CD4-positive, alpha-beta T cell treated with Interleukin-6 at 100 ng/mL for 8 hours (primary cell): ENCODE measurements at places on chromosomes 1 and 21.
A peak's percentile ranks its signal among the peaks of the same experiment; 100 is the strongest.

- DNase-seq = no peak
These were observed 2.1 kb downstream of the HEYL start for GRCh38 chr1:39637361-39637760.

- no peak for DNase-seq
These were observed 68.9 kb downstream of the ATF6 start for GRCh38 chr1:161834967-161835550.

DNA sequence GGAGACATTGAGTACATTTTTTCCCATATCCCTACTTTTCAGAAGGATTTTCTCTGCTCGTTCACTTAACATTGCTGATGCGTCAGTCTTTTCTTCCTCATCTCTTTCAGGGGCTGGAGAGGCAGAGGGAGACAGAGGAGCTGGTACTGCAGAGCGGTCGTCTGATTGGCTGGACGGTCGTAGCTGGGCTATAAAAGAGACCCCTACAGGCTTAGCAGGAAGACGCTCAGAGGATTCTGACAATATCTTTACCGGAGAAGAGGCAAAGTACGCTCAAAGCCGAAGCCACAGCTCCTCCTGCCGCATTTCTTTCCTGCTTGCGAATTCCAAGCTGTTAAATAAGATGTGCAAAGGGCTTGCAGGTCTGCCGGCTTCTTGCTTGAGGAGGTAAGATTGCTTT is at the start of gene RGS4:
Gene RGS4 (plus strand): TSS at position 220 of the 400 bp plus-strand sequence. CDS start 124 bp downstream, at position 344.
- no peak for DNase-seq

DNA sequence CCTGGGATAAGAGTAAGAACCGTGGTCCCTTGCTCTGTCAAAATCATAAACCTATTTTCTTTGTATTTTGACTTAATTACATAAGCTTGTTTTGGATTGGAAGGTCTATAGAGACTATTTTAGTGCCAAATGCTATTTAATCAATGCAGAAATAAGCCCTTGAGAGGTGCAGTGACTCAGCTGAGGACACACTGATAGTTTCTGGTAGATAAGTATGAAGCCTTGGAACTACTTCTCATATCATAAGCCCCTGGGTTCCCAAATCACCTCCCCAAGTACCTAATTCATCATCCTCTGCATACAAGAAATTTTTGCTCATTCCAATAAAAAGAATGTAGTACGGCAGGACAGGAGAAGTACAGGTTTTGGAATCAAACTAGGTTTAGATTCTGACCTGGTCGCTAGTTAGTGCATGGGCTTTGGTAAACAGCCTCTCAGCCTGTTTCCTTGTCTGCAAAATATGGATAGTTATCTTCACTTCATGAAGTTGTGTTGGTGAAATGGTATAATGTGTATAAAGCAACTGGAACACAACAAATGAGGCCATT is 3.3 kb upstream of the CD55 start:
- DNase-seq = no peak

GRCh38 chr1:220810179-220810653 is 23.5 kb downstream of the MTARC1 start:
- peak; percentile 65 for DNase-seq

GRCh38 chr1:177020851-177021589 is 143.5 kb downstream of the ASTN1 start:
- no peak for DNase-seq

DNA sequence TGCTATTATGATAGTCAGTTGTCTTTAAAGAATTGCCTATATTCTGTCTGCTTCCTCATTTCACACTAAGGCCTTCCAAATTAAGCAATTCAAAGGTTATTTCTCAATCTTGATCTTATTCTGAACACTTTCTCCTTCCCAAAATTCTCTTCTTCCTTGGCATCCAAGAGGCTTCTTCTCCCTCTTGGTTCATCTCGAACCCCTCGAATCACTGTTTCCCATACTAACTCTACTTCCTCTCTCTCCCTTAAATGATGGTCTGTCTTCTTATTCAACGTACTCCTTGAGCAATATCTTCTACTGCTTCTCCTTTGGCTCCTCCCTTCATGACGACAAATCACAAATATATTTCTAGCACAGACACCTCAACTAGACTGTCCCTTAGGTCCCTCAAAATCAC is 4.5 kb downstream of the COPA start:
- DNase-seq = no peak

- no peak for DNase-seq
These were observed 477.6 kb upstream of the LRRC7 start for GRCh38 chr1:69090170-69090569.

DNA sequence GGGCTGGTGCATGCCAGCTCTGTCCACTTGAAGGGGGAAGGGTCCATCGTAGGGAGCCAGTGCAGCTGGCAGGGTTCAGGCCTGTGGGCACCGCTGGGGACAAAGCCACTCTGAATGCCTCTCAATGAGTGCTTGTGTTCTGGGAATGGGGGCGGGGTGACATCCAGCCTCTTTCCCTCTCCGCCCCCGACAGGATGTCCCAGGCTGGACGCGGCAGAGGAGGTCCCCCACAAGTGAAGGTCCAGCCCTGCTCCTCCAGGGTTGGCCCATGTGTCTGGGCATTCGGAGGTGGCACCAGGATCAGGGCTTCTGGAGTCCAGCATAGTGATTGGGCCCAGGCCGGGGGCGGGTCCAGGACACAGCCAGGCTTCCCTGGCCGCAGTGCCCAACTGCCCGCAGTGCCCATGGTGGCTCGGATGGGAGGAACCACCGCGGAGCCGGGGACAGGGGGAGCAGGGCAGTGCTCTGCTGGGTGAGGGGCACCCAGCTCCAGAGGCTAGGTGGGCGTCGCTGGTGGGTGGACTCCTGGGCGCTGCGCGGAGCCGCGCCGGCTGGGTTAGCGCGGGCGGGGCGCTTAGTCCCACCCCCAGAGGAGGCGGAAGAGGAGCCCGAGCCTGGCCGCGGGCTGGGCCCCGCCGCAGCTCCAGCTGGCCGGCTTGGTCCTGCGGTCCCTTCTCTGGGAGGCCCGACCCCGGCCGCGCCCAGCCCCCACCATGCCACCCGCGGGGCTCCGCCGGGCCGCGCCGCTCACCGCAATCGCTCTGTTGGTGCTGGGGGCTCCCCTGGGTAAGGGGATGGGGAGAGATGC is at the start of gene SHISA4:
Gene SHISA4 (plus strand): TSS at position 617 of the 808 bp plus-strand sequence. CDS start 97 bp downstream, at position 714.
- no peak for DNase-seq
